ENCODE measurements at places on chromosomes 4 and X. TPM values are rescaled to one million over a fixed set of nuclear protein-coding genes. Genes with fewer than 3 reads are reported as not detected.
A peak's percentile ranks its signal among the peaks of the same experiment; 100 is the strongest.

GIMD1 gene
- total RNA-seq = not detected

SHISA3 gene
- total RNA-seq = not detected

TAF7L gene
- 0.08 TPM for total RNA-seq

PASD1 gene
- not detected for total RNA-seq

ADAM29 gene
- total RNA-seq = not detected

YY2 gene
- total RNA-seq = 1.7 TPM

CTAG1B gene
- not detected for total RNA-seq

COX7B2 gene
- not detected for total RNA-seq

RBMX2 gene
- total RNA-seq = 17.1 TPM

RPL10 gene
- total RNA-seq = 1,843 TPM

DNA sequence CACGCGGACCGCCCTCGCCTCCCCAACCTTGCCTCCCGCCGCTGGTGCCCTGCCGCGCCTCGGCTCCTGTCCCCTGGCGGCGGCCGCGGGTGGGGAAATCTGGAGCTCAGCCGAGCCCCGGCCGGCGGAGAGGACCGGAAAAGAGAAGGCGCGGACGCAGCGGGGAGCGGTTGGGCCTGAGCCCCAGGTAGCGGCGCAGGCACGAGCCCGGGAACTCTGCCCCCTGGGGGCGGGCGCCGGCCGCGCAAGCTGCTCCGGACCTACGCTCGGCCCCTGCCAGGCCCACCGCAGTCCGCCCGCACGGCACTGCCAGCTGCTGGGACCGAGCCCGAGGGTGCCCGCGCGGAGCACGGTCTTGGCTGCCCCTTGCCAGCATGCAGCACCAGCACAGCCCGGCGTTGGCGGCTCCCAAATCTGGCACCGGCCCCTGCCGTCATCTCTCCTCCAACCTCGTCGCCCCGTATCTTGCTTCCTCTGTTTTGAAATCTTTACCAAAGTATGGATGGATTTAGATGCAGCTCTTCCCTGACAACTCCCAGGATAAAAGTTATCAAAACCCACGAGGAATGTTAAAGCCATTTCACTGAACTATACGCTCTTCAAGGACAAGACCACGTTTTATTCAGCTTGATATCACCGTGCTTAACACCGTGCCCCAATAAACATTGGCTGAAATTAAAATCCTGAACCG, at the start of gene PRSS12:
TSS of gene PRSS12 (minus strand) at position 161 of the 691 bp plus-strand sequence. CDS start 283 bp downstream, outside the sequence.
- peak; percentile 78 for DNase-seq
- no peaks in the 10 kb centered on the region for H3K36me3 ChIP-seq
- H3K27ac ChIP-seq = no peak within 1 kb of the TSS
- peaks cover 9% of the 10 kb centered on the region for H3K27me3 ChIP-seq
- H3K4me1 ChIP-seq = peaks cover 14% of the 10 kb centered on the region

DNA sequence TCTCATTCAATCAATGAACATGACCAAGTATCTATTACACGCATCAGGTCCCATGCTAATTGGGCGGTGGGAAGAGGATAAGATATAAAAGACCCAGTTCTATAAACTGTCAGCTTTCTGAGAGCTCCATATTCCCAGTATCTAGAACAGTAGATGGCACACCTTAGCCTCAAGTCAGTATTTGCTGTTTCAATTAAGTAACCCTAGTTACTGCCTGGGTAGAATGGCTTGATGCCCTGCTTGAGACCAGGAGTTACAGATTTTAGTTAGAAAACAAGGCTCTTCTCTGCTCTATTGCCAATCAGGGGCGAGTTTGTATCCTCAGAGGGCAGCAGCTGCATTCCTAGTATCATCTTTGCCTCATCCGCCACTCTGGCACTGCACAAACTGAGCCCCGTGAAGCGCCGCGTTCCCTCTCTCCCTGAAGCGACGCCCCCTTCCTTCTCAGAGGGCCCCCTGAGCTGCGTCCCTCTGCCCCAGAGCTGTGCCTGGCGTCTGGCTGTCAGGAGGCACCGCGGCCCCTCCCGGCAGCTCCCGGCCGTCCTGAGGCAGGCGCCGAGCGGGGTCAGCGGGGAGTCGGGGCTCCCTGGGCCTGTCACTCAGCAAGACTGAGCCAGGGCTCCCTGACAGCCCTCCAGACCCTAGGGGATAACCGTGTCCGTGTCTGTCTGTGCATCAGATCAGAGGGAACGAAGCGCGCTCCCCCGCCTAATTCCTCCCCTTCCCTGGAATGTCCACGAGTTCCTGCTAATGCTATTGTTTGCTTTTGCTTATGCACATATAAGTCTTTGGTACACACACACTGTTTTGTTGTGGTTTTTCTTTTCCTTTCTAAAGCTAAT, 212.4 kb upstream of the TTC29 start:
- H3K4me1 ChIP-seq = peaks cover 6% of the 10 kb centered on the region
- H3K27me3 ChIP-seq = 0 out of 2 replicates have a peak, but pooled peaks cover 9% of the 10 kb centered on the region
- no peaks in the 10 kb centered on the region for H3K36me3 ChIP-seq
- DNase-seq = peak; percentile 47

GRCh38 chrX:74372272-74372671, 49.0 kb upstream of the SLC16A2 start:
- no peaks in the 10 kb centered on the region for H3K4me1 ChIP-seq
- H3K27me3 ChIP-seq = no peaks in the 10 kb centered on the region
- DNase-seq = no peak
- no peak overlapping the region for H3K4me3 ChIP-seq
- no peaks in the 10 kb centered on the region for H3K36me3 ChIP-seq

DNA sequence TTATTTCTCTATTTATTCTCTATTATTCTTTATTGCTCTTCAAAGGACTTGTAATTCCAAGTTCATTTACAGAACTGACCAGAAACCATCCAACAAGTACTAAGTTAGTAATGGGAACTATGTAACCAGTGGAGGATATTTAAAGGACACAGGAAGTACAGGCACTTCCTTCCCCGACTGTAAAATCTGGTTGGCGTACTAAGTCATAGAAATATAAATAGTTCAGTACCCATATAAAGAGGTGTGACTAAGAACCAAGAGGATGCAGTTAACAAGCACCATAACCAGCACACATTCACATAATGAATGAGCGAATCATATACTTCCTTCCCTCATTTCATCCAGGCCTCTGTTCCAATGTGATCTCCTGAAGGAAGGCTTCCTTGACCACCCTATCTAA, 3.6 kb upstream of the EIF4E start:
- no peaks in the 10 kb centered on the region for H3K27me3 ChIP-seq
- no peak overlapping the region for H3K27ac ChIP-seq
- H3K4me1 ChIP-seq = peaks cover 13% of the 10 kb centered on the region
- no peak for DNase-seq

DNA sequence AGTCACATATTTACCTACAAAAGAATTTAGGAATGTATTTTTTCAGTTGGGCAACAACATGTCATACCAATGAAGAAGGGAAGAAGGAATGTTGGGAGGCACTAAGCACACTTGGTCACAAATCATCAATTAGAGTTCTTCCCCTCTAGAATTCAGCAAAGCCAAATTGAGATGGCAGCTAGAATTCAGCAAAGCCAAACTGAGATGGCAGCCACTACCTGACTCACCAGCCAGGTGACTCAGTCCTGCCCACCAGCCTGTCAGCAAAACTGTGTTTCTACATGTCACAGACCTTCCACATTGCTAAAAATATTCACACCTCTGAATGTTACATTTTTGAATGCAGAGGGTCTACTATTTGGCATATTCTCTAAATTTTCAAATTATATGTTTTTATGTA, 63.2 kb upstream of the NOCT start:
- no peaks in the 10 kb centered on the region for H3K27me3 ChIP-seq
- no peak overlapping the region for H3K4me3 ChIP-seq
- peaks cover 13% of the 10 kb centered on the region for H3K4me1 ChIP-seq
- no peak for DNase-seq
- no peak overlapping the region for H3K27ac ChIP-seq

DNA sequence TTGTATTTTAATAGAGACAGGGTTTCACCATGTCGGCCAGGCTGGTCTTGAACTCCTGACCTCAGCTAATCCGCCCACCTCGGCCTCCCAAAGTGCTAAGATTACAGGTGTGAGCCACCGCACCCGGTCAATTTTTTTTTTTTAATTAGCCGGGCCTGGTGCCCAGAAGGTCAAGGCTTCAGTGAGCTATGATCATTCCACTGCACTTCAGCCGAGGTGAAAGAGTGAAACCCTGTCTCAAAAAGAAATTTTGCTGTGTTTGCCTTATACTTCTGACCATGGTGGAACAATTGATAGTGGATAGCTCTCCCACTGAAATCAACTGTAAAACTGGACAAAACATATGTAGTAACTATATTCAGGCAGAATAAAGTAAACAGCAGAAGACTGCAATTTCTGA, 24.0 kb upstream of the SMIM14 start:
- H3K4me3 ChIP-seq = no peak overlapping the region
- no peaks in the 10 kb centered on the region for H3K36me3 ChIP-seq
- H3K4me1 ChIP-seq = peaks cover 10% of the 10 kb centered on the region
- H3K27ac ChIP-seq = no peak overlapping the region
- no peaks in the 10 kb centered on the region for H3K27me3 ChIP-seq
- no peak for DNase-seq

- H3K27ac ChIP-seq = no peak overlapping the region
- no peak for DNase-seq
- H3K4me1 ChIP-seq = no peaks in the 10 kb centered on the region
- H3K36me3 ChIP-seq = no peaks in the 10 kb centered on the region
Measured at GRCh38 chrX:19075754-19076153, 46.5 kb downstream of the ADGRG2 start.

- H3K27me3 ChIP-seq = no peaks in the 10 kb centered on the region
- H3K4me3 ChIP-seq = no peak overlapping the region
- no peaks in the 10 kb centered on the region for H3K4me1 ChIP-seq
- no peaks in the 10 kb centered on the region for H3K36me3 ChIP-seq
Measured at GRCh38 chrX:120749141-120749846, 119.4 kb upstream of the C1GALT1C1 start.

DNA sequence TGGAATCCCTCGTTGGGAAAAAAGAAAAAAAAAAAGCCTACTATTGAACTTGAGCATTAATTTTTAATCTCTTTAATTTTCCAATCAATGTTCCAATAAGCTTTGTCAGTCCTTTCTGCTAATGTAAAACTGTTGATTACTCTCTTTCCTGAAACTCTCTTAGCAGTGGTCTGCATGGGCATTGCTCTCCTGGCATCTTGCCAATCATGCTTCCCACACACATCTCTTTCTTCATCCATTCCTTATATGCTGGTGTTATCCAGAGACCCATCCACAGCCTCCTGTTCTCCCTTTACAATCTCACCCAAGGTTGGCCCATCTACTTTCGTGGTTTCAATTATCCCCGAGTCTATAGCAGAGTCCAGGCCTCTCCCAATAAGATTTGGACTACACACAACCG, 31.8 kb upstream of the KCNE5 start:
- H3K4me1 ChIP-seq = no peaks in the 10 kb centered on the region
- H3K4me3 ChIP-seq = no peak overlapping the region
- H3K27ac ChIP-seq = no peak overlapping the region
- DNase-seq = no peak
- peaks cover 12% of the 10 kb centered on the region for H3K36me3 ChIP-seq

- H3K4me1 ChIP-seq = no peaks in the 10 kb centered on the region
- no peak for DNase-seq
- no peaks in the 10 kb centered on the region for H3K36me3 ChIP-seq
Measured at GRCh38 chr4:27742816-27743215, 882.2 kb downstream of the STIM2 start.

DNA sequence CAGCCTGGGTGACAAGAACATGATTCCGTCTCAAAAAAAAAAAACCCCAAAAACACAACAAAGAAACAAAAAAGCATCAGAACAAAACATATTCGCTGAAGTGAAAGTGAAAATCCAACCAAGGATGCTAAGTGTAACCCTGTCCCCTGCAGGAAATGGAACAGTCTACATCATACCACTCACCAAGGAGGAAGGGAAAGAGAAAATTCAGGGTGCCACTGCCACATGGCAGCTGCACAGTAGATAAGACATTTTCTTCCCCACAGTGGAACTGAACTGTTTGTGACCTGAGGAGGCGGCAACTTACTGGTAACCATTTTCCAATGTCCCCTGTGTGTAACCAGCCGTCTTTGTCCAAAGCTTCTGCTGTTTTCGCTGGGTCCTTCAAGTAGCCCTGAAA, 28.2 kb upstream of the CENPU start:
- H3K27me3 ChIP-seq = no peaks in the 10 kb centered on the region
- H3K27ac ChIP-seq = no peak overlapping the region
- peaks cover 5% of the 10 kb centered on the region for H3K36me3 ChIP-seq
- no peak for DNase-seq
- no peak overlapping the region for H3K4me3 ChIP-seq
- peaks cover 23% of the 10 kb centered on the region for H3K4me1 ChIP-seq

DNA sequence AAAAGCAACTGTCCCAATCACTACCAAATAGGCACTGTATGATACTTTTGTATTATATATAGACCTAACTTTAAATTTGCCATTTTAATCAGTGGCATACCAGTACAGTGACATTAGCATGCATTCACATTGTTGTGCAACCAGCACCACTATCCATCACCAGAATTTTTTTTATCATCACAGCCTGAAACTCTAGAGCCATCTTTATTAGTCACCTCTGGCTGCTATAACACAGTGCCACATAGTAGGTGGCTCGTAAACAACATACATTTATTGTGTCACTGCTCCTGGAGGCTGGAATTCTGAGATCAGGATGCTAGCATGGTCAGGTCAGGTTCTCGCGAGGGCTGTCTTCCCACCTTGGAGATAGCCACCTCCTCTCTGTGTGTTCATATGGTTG, 188.4 kb upstream of the GALNT7 start:
- DNase-seq = no peak
- no peak overlapping the region for H3K27ac ChIP-seq
- peaks cover 2% of the 10 kb centered on the region for H3K27me3 ChIP-seq
- no peaks in the 10 kb centered on the region for H3K36me3 ChIP-seq

DNA sequence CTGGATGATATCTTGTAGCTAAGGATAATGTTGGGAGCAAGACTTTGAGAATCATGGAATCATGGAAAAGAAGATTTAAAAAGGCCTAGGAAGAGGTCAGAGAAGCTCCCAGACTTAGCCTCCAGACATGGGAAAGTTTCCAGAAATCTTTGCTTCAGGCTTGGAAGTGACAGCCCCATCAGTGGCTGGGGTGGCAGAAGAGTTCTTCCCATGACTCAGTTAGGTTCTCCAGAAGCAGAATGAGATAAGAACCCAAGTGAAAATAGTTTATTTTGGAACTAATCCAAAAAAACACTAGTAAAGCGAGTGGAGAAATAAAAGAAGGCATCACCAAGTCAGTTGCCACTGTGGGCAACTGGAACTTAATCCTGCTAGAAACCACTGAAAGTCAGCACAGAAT, 506.9 kb downstream of the MID1IP1 start:
- H3K27ac ChIP-seq = no peak overlapping the region
- no peak overlapping the region for H3K4me3 ChIP-seq
- DNase-seq = no peak
- H3K4me1 ChIP-seq = no peaks in the 10 kb centered on the region

GRCh38 chrX:530726-531610, 99.6 kb upstream of the SHOX start:
- H3K27me3 ChIP-seq = no peaks in the 10 kb centered on the region
- no peak for DNase-seq
- H3K27ac ChIP-seq = no peak overlapping the region
- no peak overlapping the region for H3K4me3 ChIP-seq
- H3K36me3 ChIP-seq = no peaks in the 10 kb centered on the region

DNA sequence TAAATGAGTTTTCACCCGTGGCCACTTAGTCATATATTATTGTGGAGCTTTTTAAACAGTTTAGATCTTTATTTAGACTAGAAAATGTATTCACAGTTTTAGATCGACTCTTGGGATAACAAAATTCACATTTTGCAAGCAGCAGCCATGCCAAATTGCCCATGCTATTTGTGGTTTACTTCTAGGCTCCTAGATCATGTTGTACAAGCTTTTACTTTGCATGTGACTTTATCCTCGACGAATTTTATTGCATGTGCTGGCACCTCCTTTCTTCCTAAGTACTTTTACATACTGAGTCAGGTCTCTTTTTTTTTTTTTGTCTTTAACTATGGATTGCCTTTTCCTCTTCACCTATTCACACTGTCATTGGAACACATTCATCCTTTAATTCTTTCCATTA, 23.2 kb downstream of the BBS12 start:
- H3K27ac ChIP-seq = no peak overlapping the region
- H3K27me3 ChIP-seq = no peaks in the 10 kb centered on the region
- no peak overlapping the region for H3K4me3 ChIP-seq
- peaks cover 12% of the 10 kb centered on the region for H3K4me1 ChIP-seq
